ENCODE measurements at places on chromosomes 5 and 9. TPM values are rescaled to one million over a fixed set of nuclear protein-coding genes. Genes with fewer than 3 reads are reported as not detected.

The SPAG8 gene
- total RNA-seq = 1.3 TPM

The C9 gene
- total RNA-seq = under 0.01 TPM

The TPPP gene
- total RNA-seq = 0.26 TPM

The PCDHGA9 gene
- total RNA-seq = 4.8 TPM

The ZSWIM6 gene
- total RNA-seq = 13.6 TPM

The TEK gene
- total RNA-seq = 0.51 TPM

DNA sequence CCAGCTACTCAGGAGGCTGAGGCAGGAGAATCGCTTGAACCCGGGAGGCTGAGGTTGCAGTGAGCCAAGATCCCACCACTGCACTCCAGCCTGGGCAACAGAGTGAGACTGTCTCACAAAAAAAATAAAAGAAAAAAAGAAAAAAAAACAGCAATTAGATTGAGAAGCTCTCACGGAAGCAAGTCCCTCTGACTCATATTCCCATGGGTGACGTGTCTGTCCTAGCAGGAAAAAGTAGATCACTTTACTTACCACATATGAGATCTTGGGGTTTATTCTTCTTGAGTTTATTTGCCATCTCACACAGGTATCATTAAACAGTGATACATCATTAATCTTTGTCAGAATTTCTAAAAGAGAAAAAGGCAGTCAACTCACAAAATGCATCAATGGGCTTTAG, 62.6 kb downstream of the SUSD1 start:
- DNase-seq = peak; percentile 65

- DNase-seq = no peak
Observed at GRCh38 chr5:136768457-136768856, 403.1 kb upstream of the TRPC7 start.

DNA sequence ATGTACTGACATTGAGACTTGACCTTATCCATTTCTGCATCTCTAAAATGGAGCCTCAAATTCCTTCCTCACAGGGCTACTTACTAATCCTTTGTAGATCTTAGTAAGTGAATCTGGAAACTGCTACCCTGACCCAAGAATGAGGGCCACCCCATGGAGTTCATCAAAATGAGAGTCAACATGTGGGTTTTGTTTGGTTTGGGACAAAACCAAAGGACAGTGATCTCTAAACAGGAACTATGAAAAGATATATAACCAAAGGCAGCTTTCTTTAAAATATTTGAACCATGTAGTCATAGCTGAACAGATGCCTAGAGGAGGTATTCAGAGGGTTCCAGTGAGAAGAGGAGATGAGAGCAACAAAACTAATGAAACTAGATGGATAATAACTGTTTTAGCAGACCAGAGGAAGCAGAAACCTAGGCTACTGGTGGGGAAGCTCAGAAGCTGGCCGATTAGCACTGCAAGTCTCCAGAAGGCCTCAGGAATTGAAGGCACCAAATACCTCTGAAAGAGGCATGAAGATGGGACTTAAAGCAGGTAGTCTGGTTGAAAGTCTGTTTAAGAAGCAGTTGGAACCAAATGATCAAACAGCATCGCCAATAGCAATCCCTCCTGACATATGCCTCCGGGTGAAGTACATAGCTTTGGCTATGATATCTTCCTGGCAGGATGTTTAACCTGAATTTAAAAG, 45.8 kb downstream of the THOC3 start:
- peak; percentile 96 for DNase-seq

DNA sequence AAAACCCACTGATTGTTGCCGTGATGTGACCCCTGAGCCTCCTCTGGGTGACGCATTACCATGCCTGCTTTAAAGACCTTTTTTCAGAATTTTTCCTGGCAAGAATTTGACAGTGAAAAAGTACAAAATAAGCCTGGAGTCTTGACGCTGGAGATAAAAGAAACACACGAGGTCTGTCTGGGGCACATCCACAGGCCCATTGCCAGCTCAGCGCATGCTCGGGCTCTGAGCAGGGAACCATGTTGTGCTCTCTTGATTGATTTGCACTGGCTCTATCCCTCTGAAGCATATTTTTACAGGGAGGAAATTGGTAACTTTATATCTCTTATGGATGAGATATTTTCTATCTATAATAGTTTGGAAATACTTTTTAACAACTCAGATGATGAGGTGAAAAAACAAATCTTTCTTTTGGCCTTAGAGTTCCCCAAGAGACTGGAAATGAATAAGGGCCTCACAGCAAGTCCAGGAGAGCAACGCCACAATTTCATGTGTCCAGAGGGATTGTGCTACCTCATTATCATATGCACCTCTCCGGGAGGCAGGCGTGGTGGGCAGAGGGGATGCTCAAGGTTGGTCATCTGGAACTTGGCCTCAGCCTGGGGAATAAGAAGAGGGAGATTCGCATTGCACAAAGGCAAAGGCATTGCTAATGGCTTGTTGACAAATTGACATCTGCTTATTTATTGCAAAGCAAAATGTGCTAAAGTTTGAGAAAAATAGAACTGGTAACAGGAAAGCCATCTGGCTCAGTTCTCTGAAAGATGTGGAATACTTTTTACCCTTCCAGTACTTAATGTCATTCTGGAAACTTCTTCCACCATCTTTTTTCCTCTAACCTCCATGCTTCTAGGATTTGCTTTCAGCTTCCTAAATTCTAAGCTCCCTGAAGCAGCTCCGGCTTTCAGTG, 183.8 kb downstream of the PJA2 start:
- DNase-seq = no peak

- DNase-seq = no peak
Observed at GRCh38 chr5:128522336-128522735, 15.7 kb downstream of the FBN2 start.

- peak; percentile 97 for DNase-seq
Observed at GRCh38 chr5:136023958-136024541, 4.7 kb upstream of the TGFBI start.

- DNase-seq = no peak
Observed at GRCh38 chr9:69498470-69498869, 173.5 kb downstream of the ENTREP1 start.

GRCh38 chr5:13814301-13814700, 130.2 kb downstream of the DNAH5 start:
- DNase-seq = peak; percentile 6

DNA sequence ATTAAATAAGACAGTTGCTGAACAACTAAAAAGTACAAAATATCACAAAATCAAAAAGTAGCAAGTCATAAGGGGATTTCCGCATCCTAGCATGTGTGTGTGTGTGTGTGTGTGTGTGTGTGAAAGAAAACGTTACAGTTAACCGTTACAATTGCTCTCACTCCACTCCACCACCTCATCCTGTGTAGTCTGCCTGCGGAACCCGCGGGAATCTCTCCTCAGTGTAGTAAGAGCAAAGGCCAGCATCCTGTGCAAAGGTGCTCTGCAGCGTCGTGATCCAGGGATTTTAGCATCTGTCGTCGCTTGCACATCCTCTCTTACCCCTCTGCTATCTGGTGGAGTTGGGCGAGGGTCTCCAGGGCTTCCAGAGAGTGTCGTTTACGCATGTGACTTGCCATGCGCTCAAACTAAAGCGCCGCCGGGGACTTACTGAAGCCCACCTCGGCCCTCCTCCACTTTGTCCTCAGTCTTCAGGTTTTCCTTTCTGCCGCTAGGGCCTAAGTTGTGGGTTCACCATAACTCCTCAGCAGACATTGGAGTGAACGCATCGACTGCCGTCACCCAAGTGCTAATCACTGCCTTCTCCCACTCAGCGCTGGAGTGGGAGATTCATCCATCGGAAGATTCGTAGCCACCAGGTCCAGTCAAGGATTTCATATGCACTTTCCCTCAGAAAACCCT, 3.9 kb downstream of the CDKN2B start:
- DNase-seq = no peak

- no peak for DNase-seq
Observed at GRCh38 chr5:1565737-1566734, 42.3 kb upstream of the LPCAT1 start.

DNA sequence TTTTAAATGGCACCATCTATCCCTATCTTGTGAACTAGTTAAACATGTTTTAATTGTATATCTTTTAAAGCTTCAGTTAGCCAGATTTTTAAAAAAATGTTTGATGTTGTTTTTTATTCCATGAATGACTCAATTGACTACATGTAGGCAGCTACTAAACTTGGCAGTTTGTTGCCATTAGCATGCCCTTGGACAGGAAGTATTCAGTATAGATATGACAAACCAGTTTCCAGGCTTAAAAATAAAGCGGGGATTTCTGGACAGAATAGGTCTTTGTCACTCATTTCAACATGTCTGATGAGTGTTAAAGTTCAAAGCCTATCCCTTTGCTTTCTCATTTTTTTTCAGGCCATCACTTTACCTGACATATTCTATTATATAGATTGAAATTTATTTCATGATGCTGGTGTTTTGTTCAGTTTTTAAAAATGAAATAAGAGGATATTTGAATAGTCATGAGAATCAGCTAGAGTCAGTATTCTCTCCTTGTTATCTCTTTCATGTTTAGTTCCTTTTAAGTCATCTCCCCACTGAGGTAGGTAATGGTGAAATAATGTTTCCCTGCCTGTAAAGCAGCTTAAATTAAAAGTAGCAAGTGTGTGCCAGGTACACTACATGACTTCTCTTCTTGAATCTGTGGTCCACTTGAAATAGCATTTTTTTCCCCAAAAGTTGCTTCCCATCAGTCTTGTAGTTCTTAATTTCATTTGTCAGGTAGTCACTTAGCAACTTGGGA, 11.9 kb downstream of the TNFAIP8 start:
- DNase-seq = peak; percentile 31

GRCh38 chr9:98579700-98580099, 129.0 kb downstream of the GABBR2 start:
- no peak for DNase-seq

DNA sequence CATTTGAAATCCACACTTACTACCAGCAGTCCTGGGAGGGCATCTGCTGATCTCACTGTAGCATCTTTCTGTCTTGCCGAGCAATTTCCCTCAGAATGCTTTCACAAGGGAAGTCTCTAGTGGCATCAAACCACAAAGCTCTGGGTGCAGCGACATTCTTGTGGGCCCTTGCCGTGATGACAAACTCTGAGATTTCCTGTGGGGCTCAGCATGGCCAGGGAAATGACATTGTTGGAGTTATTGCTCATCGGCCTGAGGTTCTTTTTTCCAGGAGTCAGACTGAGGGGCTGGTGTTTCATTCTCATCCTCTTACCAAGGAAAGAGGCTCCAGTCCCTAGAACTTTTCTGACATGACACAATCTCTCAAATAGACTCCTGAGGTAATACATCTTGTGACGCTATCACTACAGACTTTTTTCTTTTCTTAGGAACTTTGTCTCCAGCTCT, 51.4 kb downstream of the PFDN1 start:
- DNase-seq = peak; percentile 97

All from fibroblast of lung (primary cell).